Placental epithelial cell (primary cell): ENCODE measurements at places on chromosomes 5 and 9. TPM values are rescaled to one million over a fixed set of nuclear protein-coding genes. Genes with fewer than 3 reads are reported as not detected.

The PTGER4 gene
- 0.39 TPM in 1 of 2 replicates, not detected in the other for total RNA-seq

The MYORG gene
- total RNA-seq: 7.9 and 13.1 TPM in 2 replicates

The ZNF658 gene
- total RNA-seq: 3.8 and 6.3 TPM in 2 replicates

The ISOC1 gene
- 17.3 and 28.2 TPM in 2 replicates for total RNA-seq

The TMEM215 gene
- total RNA-seq: not detected in 2 replicates

The OLFM1 gene
- total RNA-seq: 0.39 and 1.2 TPM in 2 replicates

The CCL28 gene
- 2.0 and 2.2 TPM in 2 replicates for total RNA-seq

The MUSK gene
- 0.11 and 0.39 TPM in 2 replicates for total RNA-seq

The RXRA gene
- 28.7 and 34.5 TPM in 2 replicates for total RNA-seq

The GCNT4 gene
- total RNA-seq: 7.5 and 17.6 TPM in 2 replicates

The PROB1 gene
- total RNA-seq: 1.2 and 2.7 TPM in 2 replicates

The CCDC187 gene
- not detected in 2 replicates for total RNA-seq

The SHOC1 gene
- total RNA-seq: not detected in 2 replicates

The S100Z gene
- total RNA-seq: not detected in 2 replicates

The CTXN3 gene
- total RNA-seq: not detected in 2 replicates

The FBXW11 gene
- total RNA-seq: 54.6 and 59.6 TPM in 2 replicates

The RELL2 gene
- 7.5 and 9.7 TPM in 2 replicates for total RNA-seq

The SLC46A2 gene
- total RNA-seq: not detected in 2 replicates

The ADRB2 gene
- total RNA-seq: 2.2 and 4.3 TPM in 2 replicates

The RNF14 gene
- 46.7 and 73.7 TPM in 2 replicates for total RNA-seq

The CHSY3 gene
- 9.5 and 18.5 TPM in 2 replicates for total RNA-seq

The PDGFRB gene
- 10.2 and 10.6 TPM in 2 replicates for total RNA-seq

The SPINK6 gene
- 0.39 TPM in 1 of 2 replicates, not detected in the other for total RNA-seq

The LIX1 gene
- 0.43 TPM in 1 of 2 replicates, not detected in the other for total RNA-seq

The LECT2 gene
- total RNA-seq: not detected in 2 replicates

The CBY3 gene
- 0.39 TPM in 1 of 2 replicates, not detected in the other for total RNA-seq

The NUTM2F gene
- not detected in 2 replicates for total RNA-seq

The ELOVL7 gene
- total RNA-seq: 0.79 and 1.5 TPM in 2 replicates

The TPPP gene
- not detected in 2 replicates for total RNA-seq

The PIK3R1 gene
- 58.7 and 127 TPM in 2 replicates for total RNA-seq

The CEMIP2 gene
- total RNA-seq: 382 and 714 TPM in 2 replicates

The SPATA31C1 gene
- not detected in 2 replicates for total RNA-seq
